Bladder microvascular endothelial cell (primary cell): ENCODE measurements at places on chromosomes 6 and 20. TPM values are rescaled to one million over a fixed set of nuclear protein-coding genes. Genes with fewer than 3 reads are reported as not detected.

CRISP3 gene
- total RNA-seq = not detected in 2 replicates

OSER1 gene
- 33.0 and 37.6 TPM in 2 replicates for total RNA-seq

MLN gene
- not detected in 2 replicates for total RNA-seq

HRH3 gene
- not detected in 2 replicates for total RNA-seq

SCRT2 gene
- not detected in 2 replicates for total RNA-seq

IL22RA2 gene
- not detected in 2 replicates for total RNA-seq

BPIFB1 gene
- total RNA-seq = not detected in 2 replicates

CSTF1 gene
- 19.4 and 44.6 TPM in 2 replicates for total RNA-seq

SCUBE3 gene
- 0.65 and 3.0 TPM in 2 replicates for total RNA-seq

ULBP3 gene
- 5.3 and 7.4 TPM in 2 replicates for total RNA-seq

NKX2-2 gene
- not detected in 2 replicates for total RNA-seq

TBXT gene
- not detected in 2 replicates for total RNA-seq

MAS1 gene
- total RNA-seq = under 0.01 TPM in 1 of 2 replicates, not detected in the other

NRSN2 gene
- total RNA-seq = 13.6 and 22.8 TPM in 2 replicates

COL10A1 gene
- total RNA-seq = not detected in 2 replicates

SCGN gene
- not detected in 2 replicates for total RNA-seq

MICB gene
- 13.6 and 25.9 TPM in 2 replicates for total RNA-seq

ZSCAN23 gene
- total RNA-seq = 1.5 TPM in 2 replicates

FGD2 gene
- total RNA-seq = not detected in 2 replicates

PIGT gene
- 13.0 and 30.6 TPM in 2 replicates for total RNA-seq

SLC26A8 gene
- total RNA-seq = not detected in 2 replicates

COX4I2 gene
- total RNA-seq = not detected in 2 replicates

PFDN6 gene
- 34.9 and 35.5 TPM in 2 replicates for total RNA-seq

TRIM15 gene
- not detected in 2 replicates for total RNA-seq

SEMG1 gene
- total RNA-seq = not detected in 2 replicates

BMP6 gene
- total RNA-seq = 101 and 330 TPM in 2 replicates

SAPCD1 gene
- 1.3 and 2.9 TPM in 2 replicates for total RNA-seq

GSTA2 gene
- total RNA-seq = not detected in 2 replicates

BPIFB6 gene
- not detected in 2 replicates for total RNA-seq

FAM217A gene
- total RNA-seq = not detected in 2 replicates

OPRL1 gene
- 1.3 and 5.0 TPM in 2 replicates for total RNA-seq

MYO6 gene
- 27.0 and 58.1 TPM in 2 replicates for total RNA-seq

FAM209B gene
- total RNA-seq = not detected in 2 replicates

SLC35F1 gene
- total RNA-seq = under 0.01 TPM in 1 of 2 replicates, not detected in the other

PLEKHG1 gene
- 31.2 and 50.9 TPM in 2 replicates for total RNA-seq

RIMS1 gene
- 0.49 and 37.8 TPM in 2 replicates for total RNA-seq

NEURL2 gene
- 2.6 and 2.8 TPM in 2 replicates for total RNA-seq

CTAGE9 gene
- not detected in 2 replicates for total RNA-seq

ZCCHC3 gene
- total RNA-seq = 13.4 and 14.6 TPM in 2 replicates

ADGRF5 gene
- total RNA-seq = 209 and 276 TPM in 2 replicates
